CD4-positive, alpha-beta T cell treated with Interleukin-17A for 4 hours (primary cell): ENCODE measurements at places on chromosomes 6 and 20.
A peak's percentile ranks its signal among the peaks of the same experiment; 100 is the strongest.

DNA sequence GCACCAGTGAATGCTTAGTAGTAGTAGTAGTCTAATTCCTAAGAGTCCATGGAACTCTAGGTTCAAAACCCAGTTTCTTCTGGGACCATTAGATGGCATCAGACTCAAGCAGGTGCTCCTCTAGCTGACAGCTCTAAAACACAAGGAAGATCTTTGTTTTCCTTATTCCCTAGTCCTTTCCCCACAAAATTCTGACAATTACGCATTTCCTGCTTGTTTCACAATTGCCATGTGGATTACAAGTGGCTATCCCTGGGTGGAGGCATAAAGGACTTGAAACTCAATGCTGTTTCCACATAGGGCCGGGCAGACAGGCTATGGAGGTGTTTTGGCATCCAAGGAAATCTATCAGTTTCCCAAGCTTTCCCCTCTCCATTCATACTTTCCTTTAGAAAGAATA lies 9.2 kb upstream of the HLA-DOB start:
- DNase-seq, result no peak

- no peak for DNase-seq
These were observed 113.1 kb downstream of the C6orf58 start for GRCh38 chr6:127690092-127690491.

- no peak for DNase-seq
These were observed 143.9 kb upstream of the SHLD1 start for GRCh38 chr20:5606350-5606749.

- peak; percentile 8 for DNase-seq
These were observed at the start of gene SLC35D3 for GRCh38 chr6:136921936-136922684. Gene SLC35D3, plus strand, starts transcription at chr6:136922301. Its CDS starts 128 bp downstream, at chr6:136922429.

- no peak for DNase-seq
These were observed 127.9 kb downstream of the QRSL1 start for GRCh38 chr6:106757267-106757666.

GRCh38 chr6:109296971-109297372 lies 85.3 kb downstream of the CD164 start:
- DNase-seq, result no peak

GRCh38 chr6:76592566-76592965 lies 520.1 kb upstream of the IMPG1 start:
- no peak for DNase-seq

- DNase-seq, result no peak
These were observed 1027.6 kb downstream of the EYS start for GRCh38 chr6:64679416-64679815.

DNA sequence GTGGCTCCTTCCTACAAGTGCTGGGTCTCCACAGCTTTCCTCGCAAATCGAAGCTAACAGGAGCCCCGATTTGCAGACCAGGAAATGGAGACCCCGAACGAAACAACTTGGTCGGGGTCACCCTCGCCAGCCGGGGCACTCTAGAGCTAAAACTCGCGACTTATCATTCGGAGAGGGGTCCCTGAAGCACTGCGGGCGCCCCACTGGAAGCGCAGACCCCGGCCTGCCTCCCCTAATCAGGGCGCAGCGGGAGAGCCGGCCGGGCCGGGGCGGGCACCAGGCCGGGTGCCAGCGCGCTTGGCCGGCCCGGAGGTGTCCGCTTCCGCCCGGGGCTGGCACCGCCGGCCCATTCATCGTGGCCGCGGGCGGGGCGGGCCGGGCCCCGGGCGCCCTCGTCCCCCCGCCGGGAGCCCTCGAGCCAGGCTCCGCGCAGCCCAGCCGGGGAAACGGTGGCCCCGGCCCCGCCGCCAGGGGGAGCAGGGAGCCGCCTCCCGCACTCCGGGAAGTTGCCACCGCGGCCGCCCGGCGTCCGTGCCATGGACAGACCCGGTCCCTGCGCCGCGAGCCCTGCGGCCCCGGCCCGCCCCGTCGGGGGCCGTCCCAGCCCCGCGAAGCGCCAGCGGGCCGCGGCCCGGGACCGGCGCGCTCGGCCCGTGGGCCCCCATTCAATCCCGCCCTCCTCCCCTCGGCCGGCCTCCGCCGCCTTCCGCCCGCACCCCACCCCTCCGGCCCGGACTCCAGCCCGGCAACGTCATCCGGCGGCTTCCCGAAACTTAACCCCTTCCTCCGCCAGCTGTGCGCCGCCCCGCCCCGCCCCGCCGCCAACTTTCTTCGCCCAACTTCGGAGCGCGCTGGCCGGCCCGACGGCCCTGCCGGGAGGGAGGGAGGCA lies 961 bp downstream of the RRBP1 start:
- peak; percentile 85 for DNase-seq

GRCh38 chr6:170368544-170368943 lies 62.0 kb downstream of the FAM120B start:
- no peak for DNase-seq

DNA sequence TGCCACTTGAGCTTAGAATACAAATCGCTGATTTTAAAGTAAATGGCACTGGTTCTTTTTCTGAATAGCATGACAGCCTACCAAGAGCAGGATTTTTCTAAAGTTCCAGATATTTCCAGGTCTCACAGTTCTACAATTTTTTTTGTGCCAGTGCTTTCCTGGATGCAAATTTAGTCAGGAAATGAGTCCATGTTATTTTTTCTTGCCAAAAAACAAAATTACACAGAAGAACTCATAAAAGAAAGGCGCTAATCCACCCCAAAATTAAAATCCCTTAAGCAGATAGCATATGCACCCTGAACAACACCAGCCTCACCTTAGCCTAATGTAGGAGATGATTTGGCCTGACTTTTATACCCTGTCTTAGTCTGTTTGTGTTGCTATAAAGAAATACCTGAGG lies 86.4 kb upstream of the ARG1 start:
- no peak for DNase-seq

- no peak for DNase-seq
These were observed 13.6 kb downstream of the FGD2 start for GRCh38 chr6:37019065-37019450.
